ENCODE measurements at places on chromosomes 13 and 19.

- no peak for DNase-seq
Measured at GRCh38 chr13:30882026-30882850, 23.8 kb upstream of the MEDAG start.

DNA sequence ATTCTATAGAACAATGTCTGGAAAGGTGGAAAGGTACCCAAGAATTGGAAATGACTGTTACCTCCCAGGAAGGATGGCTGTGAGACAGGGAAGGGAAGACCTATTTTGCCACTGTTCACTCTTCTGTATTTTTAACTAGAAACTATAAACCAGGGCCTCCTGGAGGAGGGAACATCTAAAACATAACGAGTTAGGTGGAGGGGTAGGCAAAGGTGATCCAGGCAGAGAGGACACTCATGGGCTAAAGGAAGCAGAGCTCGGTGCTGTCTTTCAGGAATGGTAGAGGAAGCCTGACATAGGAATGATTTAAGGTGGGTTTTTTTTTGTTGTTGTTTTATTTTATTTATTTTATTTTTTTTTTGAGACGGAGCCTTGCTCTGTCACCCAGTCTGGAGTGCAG lies 5.8 kb downstream of the EIF3K start:
- no peak for DNase-seq

- DNase-seq = no peak
Measured at GRCh38 chr13:37277007-37277406, 171.5 kb upstream of the CSNK1A1L start.

- DNase-seq = no peak
Measured at GRCh38 chr13:30851697-30852096, 54.4 kb upstream of the MEDAG start.

- no peak for DNase-seq
Measured at GRCh38 chr13:108463340-108463739, 166.1 kb upstream of the MYO16 start.

DNA sequence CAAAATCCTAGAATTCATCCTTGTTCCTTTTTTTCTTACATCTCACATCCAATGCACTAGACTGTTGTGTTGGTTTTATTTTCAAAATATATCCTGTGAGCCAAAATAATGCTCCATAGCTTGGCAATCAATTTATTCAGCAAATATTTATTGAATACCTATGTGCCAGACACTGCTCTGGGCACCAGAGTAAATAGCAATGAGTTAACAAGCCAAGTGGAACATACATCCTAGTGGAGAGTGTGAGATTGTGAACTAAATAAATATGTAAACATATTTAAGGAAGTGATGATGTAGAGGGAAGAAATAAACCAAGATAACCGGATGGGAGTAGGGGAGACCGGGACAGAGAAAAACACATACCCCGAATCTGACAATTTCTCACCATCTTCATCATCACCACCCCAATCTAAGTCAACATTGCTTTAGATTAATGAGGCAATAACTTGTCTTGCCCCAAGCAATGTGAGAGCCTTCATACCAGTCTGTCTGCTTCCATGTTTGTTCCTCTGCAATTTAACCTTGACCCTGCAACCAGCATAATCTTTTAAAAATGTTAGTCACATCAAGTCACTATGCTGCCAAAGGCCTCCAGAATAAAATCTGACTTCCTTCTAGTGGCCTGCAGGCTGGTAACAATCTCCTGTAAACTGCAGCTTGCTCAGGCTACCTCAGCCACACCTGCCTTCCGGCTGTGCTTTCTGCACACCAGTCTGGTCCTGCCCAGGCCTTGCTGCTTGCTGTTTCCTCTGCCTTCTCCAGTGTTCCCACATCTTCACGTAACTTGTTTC lies 199.2 kb downstream of the DLEU7 start:
- DNase-seq = no peak
